ENCODE measurements at places on chromosomes 3 and 15.

DNA sequence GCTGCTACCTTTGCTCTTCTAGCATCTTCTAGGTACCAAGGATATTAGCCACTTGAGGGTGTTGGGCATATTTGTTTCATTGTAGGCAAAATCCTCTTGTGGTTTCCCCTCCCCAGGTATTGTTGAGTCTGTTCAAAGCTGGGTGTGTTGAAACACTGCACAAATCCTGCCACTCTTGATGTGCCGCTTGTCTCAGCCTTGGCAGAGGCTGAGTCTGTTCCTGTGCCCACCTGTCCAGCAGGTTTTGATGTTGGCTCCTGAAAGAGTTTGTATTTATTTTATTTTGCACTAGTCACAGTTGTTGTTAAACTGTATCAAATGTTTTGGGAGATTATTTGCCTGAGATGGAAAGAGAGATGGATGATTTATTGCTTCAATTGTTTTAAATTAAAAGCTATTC, 136.2 kb downstream of the USP13 start:
- H3K36me3 ChIP-seq, result no peaks in the 10 kb centered on the region
- no peaks in the 10 kb centered on the region for H3K27me3 ChIP-seq
- no peak for DNase-seq
- H3K4me1 ChIP-seq, result no peaks in the 10 kb centered on the region

DNA sequence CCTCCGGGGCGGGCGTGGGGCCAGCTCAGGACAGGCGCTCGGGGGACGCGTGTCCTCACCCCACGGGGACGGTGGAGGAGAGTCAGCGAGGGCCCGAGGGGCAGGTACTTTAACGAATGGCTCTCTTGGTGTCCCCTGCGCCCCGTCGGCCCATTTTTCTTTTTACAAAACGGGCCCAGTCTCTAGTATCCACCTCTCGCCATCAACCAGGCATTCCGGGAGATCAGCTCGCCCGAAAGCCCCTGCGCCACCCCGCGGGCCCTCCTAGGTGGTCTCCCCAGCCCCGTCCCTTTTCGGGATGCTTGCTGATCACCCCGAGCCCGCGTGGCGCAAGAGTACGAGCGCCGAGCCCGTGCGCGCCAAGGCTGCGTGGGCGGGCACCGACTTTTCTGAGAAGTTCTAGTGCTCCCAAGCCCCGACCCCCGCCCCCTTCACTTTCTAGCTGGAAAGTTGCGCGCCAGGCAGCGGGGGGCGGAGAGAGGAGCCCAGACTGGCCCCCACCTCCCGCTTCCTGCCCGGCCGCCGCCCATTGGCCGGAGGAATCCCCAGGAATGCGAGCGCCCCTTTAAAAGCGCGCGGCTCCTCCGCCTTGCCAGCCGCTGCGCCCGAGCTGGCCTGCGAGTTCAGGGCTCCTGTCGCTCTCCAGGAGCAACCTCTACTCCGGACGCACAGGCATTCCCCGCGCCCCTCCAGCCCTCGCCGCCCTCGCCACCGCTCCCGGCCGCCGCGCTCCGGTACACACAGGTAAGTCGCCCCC, at the start of gene THBS1:
Gene THBS1, plus strand, starts transcription at position 595 of the 757 bp plus-strand sequence. CDS start 779 bp downstream, outside the sequence.
- H3K4me1 ChIP-seq, result peaks cover 26% of the 10 kb centered on the region
- H3K27ac ChIP-seq, result peak within 1 kb of the TSS; percentile 98

DNA sequence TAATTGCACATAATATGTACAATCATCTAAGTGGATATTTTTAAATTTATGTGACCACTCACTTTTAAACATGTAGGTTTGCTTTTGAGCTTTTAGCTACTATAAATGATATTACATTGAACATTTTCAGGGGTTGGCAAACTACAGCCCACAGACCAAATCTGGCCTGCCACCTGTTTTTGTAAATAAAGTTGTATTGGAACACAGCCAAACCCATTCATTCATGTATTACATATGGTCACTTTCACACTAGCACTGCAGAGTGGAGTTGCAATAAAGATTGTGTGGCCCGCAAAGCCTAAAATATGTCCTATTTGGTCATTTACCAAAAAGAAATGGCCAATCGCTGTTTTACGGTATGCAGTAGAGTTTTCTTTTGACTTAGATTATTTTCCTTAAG, 21.2 kb downstream of the CMTM7 start:
- peak; percentile 48 for DNase-seq
- peaks cover 35% of the 10 kb centered on the region for H3K4me1 ChIP-seq
- H3K4me3 ChIP-seq, result no peak overlapping the region
- H3K36me3 ChIP-seq, result no peaks in the 10 kb centered on the region
- H3K27me3 ChIP-seq, result no peaks in the 10 kb centered on the region

- no peak for DNase-seq
- H3K4me3 ChIP-seq, result no peak overlapping the region
- no peak overlapping the region for H3K27ac ChIP-seq
- H3K4me1 ChIP-seq, result peaks cover 6% of the 10 kb centered on the region
- H3K36me3 ChIP-seq, result no peaks in the 10 kb centered on the region
Measured at GRCh38 chr3:183155499-183155898, 7.0 kb downstream of the LAMP3 start.

DNA sequence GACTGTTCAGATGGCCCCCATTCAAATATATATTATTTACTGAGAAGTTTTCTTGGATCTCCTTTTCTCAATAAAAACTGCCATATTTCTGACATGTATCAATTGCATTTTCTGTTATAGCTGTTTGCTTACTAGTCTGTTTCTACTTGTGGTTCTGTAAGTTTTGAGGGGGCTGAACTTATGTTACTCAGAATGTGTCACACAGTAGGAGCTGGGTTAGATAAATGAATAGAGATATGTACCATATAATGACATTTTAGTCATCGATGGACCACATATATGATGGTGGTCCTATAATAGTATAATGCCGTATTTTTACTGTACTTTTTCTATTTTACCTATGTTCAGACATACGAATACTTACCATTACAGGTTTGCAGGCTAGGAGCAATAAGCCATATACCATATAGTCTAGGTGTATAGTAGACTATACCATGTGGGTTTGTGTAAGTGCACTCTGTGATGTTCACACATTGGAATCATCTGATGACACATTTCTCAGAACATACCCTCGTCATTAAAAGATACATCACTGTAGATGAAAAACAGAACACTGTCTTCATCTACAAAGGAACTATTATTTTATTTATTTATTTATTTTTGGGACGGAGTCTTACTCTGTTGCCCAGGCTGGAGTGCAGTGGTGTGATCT, 22.3 kb downstream of the PPP4R2 start:
- H3K4me1 ChIP-seq, result no peaks in the 10 kb centered on the region
- no peaks in the 10 kb centered on the region for H3K27me3 ChIP-seq
- no peaks in the 10 kb centered on the region for H3K36me3 ChIP-seq
- no peak overlapping the region for H3K27ac ChIP-seq
- no peak overlapping the region for H3K4me3 ChIP-seq

- DNase-seq, result no peak
- no peaks in the 10 kb centered on the region for H3K4me1 ChIP-seq
- no peak overlapping the region for H3K27ac ChIP-seq
- no peak overlapping the region for H3K4me3 ChIP-seq
- H3K27me3 ChIP-seq, result no peaks in the 10 kb centered on the region
Measured at GRCh38 chr3:123642957-123643330, 58.1 kb upstream of the HACD2 start.

- no peaks in the 10 kb centered on the region for H3K36me3 ChIP-seq
- no peak overlapping the region for H3K27ac ChIP-seq
- no peaks in the 10 kb centered on the region for H3K4me1 ChIP-seq
- no peak for DNase-seq
Measured at GRCh38 chr15:53675832-53676231, 83.6 kb downstream of the WDR72 start.

DNA sequence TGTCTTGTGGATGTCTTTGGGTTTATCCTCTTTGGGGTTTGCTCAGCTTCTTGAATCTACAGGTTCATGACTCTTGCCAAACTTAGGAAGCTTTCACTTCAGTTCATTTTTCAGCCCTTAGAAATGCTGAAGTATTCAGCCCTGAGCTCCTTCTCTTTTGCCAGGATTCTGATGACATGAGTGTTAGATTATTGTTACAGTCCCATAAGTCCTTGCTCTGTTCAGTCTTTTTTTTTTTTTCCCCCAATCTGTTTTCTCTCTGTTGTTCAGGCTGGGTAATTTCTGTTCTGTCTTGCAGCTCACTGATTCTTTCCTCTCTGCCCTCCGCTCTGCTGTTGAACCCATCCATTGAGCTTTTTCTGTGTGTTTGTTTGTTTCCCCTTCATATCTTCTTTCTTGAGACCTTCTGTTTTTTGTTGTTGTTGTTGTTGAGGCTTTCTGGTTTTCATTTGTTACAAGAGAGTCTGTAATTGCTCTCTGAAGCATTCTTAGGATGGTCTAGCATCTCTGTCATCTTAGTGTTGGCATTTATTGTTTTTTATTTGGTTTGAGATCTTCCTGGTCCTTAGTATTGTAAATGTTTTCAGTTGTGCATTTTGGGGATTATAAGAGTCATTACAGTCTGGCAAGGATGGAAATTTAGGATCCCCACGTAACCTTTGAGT, 18.4 kb downstream of the LRCH3 start:
- H3K27me3 ChIP-seq, result no peaks in the 10 kb centered on the region
- no peak overlapping the region for H3K4me3 ChIP-seq
- DNase-seq, result no peak
- no peak overlapping the region for H3K27ac ChIP-seq
- H3K36me3 ChIP-seq, result no peaks in the 10 kb centered on the region

GRCh38 chr3:99920481-99921376, 103.1 kb downstream of the CMSS1 start:
- peak; percentile 66 for DNase-seq
- H3K4me1 ChIP-seq, result peaks cover 41% of the 10 kb centered on the region
- no peaks in the 10 kb centered on the region for H3K27me3 ChIP-seq
- no peak overlapping the region for H3K4me3 ChIP-seq

GRCh38 chr3:113339616-113340244, 101.6 kb downstream of the CFAP44 start:
- no peak overlapping the region for H3K27ac ChIP-seq
- H3K4me3 ChIP-seq, result no peak overlapping the region
- no peaks in the 10 kb centered on the region for H3K36me3 ChIP-seq
- no peaks in the 10 kb centered on the region for H3K27me3 ChIP-seq
- H3K4me1 ChIP-seq, result no peaks in the 10 kb centered on the region

DNA sequence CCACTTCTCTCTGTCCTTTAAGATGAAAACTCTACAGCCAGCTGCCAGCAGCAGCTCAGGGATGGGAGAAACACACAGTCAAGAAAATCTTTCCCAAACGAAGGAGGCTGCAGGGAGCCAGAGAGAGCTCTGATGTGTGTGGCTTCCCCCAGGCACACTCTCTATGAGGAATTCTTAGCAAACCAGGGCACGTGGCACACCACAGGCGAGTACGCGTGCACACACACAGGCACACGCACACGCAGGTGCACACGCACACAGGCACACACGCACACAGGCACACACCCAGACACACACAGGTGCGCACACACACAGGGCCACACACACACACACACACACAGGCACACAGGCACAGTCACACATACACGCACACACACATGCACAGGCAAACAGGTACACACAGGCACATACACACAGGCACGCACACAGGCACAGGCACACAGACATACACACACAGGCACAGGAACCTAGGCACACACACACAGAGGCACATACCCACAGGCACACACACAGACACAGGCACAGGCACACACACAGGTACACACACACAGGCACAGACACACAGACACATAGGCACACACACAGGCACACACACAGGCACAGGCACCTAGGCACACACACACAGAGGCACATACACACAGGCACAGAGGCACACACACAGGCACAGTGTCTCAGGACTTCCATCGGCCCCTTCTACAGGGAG, 91.5 kb upstream of the ATP2B2 start:
- no peaks in the 10 kb centered on the region for H3K4me1 ChIP-seq
- DNase-seq, result no peak
- H3K27me3 ChIP-seq, result no peaks in the 10 kb centered on the region

DNA sequence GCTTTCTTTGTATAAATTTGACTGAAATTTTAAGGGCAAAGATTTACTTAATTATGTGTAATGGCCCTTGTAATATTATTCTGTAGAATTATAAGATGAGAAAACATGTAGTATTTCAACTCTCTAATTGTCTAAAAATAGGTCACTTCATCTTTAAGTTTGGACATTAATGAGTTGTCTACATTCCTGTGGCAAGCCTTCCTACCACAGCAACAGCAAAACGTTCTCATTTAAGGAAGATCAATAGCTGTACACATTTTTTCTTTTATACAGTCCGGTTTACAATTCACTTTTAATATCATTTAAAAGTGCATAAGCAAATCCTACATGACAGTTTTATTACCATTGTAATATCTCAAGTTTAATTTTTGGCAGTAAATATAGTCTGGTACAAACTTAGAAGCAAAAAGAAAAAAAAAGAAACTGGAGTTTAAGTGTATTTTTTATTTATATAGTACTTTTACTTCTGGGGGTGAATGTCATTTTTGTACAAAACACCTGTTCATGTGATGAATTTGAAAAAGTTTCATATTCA, 501.8 kb downstream of the ZPLD1 start:
- H3K27me3 ChIP-seq, result no peaks in the 10 kb centered on the region
- no peak for DNase-seq
- H3K4me3 ChIP-seq, result no peak overlapping the region
- H3K36me3 ChIP-seq, result no peaks in the 10 kb centered on the region
- H3K27ac ChIP-seq, result no peak overlapping the region

- no peak overlapping the region for H3K4me3 ChIP-seq
- no peaks in the 10 kb centered on the region for H3K4me1 ChIP-seq
- no peak overlapping the region for H3K27ac ChIP-seq
Measured at GRCh38 chr3:25537516-25537915, 109.5 kb downstream of the RARB start.

GRCh38 chr15:40768521-40769273, 1.1 kb upstream of the C15orf62 start:
- peaks cover 35% of the 10 kb centered on the region for H3K4me1 ChIP-seq
- H3K36me3 ChIP-seq, result no peaks in the 10 kb centered on the region
- no peaks in the 10 kb centered on the region for H3K27me3 ChIP-seq
- DNase-seq, result peak; percentile 41
- peak overlapping the region; percentile 46 for H3K27ac ChIP-seq

DNA sequence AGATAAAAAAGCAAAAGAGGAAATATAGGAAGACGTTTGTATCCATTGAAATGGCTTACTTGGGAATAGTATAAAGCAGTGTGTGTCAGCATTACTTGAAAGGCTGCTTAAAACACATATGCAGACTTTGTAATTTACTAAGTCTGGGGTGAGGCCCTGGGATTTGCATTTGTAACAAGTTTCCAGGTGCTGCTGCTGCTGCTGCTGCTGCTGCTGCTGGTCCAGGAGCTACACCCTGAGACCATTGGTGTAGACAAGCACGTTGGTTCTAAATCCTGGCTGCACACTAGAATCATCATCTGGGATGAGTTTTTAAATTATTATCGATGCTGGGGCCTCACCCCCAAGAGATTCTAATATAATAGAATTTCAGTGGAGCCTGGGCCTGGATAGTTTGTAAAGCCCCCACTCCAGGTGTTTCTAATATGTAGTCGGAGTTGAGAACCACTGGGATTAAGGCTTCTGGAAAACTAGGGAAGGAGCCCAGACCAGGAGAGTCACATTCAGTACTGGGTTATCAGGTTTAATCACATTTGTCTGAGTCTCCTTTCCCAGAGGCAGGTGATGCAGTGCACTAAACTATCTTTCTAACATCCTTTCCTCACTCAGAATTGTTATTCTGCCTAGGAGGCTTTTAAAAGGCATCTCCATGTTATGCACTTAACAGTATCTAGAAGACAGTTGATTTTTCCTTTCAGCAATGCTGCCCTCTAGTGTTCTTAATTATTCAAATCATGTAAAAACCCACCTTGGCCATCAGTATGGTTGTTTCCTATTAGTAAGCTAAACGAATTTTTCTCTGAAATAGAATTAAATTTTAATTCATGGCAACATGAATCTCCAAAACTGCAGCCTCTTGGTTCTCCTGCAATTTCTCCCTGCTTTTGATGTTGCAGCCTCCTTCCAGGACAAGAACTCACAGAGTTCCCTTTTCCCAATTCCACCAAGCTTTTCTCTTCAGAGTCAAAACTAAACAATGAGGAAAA, 45.4 kb downstream of the SSR3 start:
- no peaks in the 10 kb centered on the region for H3K36me3 ChIP-seq
- no peak overlapping the region for H3K4me3 ChIP-seq
- no peak overlapping the region for H3K27ac ChIP-seq
- H3K4me1 ChIP-seq, result peaks cover 3% of the 10 kb centered on the region

Measured in endothelial cell of umbilical vein (primary cell).